ENCODE measurements at places on chromosomes 11 and 22.

DNA sequence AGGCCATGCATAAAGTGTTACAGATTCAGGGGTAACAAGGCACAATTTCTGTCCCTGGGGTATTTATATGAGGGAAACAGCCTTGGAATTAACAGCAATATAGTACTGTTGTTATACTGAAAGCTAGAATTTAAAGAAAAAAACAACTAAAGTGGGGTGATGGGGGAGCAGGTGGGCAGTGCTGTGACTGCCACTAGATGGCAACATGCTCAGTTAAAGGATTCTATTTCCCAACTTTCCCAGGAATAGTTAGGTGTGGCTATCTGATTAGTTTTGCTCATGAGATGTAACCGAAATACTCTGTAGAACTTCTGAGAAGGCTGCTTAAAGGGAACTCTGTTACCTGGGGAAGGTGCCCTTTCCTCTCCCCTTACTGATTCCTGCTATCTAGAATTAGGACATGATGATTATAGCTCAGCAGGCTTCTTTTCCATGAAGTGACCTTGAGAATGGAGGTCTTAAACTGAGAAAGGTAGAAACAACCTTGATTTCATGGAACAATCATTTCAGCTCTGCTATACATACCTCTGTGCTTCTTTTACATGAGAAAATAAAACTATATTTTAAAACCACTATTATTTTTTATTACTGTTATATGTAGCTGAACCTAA is 102.6 kb downstream of the RELT start:
- DNase-seq, result no peak

- no peak for DNase-seq
Observed at GRCh38 chr11:55838452-55838851, at the start of gene OR5D16. OR5D16 (plus strand) TSS chr11:55838752; CDS start chr11:55838752, 0 bp downstream.

DNA sequence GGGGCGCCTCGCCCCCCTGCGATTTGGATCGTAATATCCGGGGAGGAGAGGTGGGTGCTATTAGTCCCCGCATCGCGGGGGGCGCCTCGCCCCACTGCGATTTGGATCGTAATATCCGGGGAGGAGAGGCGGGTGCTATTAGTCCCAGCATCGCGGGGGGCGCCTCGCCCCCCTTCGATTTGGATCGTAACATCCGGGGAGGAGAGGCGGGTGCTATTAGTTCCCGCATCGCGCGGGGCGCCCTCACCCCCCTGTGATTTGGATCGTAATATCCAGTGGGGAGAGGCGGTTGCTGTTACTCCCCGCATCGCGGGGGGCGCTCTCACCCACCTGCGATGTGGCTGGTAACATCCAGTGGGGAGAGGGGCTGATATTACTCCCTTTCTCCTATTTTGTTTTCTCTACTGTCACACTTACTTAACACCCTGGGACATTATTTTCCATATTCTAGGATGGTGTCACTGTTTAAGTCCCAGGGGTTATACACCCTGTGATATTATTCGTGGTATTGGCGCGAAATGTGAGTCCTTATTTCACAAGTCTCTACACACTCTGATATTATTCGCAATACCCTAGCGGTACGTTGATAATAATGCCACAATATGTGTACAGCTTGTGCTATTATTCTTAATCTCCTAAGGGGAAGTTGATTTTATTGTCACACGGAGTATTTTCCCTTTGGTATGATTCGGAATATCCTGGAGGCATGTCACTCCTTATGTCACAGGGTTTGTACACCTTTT is 57.8 kb upstream of the ALDH3B2 start:
- no peak for DNase-seq

DNA sequence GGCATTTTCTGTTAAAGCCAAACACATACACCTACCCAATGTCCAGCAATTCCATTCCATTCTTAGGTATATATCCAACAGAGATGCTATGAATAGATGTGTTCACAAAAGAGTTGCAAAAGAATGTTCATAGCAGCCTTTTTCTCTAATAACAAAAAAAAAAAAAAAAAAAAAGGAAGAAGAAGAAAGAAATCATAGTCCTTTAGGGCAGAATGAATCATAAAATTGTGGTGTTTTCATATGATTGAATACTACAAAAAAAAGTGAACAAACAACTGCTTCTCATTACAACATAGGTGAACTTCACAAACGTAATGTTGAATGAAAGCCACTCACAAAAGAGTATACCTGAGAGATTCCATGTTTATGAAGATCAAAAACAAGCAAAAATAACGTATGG is 66.8 kb upstream of the GRK3 start:
- no peak for DNase-seq

DNA sequence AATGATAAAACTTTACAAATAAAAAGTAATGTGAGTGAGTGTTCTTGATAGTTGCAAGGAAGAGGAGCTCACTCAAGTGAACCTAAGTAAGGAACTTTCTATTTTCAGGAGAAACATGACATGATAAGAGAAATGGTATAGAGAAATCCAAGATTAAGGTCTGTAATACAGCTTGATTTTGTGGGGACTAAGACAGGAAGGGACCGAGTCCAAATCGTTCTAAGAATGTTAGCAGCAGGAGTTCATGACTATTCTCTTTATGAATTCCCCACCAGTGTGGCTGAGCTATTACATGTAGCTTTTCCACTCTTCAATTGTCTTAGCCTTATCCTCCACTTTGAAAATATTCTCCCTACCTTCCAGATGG is 698.6 kb upstream of the ARHGAP42 start:
- DNase-seq, result no peak

DNA sequence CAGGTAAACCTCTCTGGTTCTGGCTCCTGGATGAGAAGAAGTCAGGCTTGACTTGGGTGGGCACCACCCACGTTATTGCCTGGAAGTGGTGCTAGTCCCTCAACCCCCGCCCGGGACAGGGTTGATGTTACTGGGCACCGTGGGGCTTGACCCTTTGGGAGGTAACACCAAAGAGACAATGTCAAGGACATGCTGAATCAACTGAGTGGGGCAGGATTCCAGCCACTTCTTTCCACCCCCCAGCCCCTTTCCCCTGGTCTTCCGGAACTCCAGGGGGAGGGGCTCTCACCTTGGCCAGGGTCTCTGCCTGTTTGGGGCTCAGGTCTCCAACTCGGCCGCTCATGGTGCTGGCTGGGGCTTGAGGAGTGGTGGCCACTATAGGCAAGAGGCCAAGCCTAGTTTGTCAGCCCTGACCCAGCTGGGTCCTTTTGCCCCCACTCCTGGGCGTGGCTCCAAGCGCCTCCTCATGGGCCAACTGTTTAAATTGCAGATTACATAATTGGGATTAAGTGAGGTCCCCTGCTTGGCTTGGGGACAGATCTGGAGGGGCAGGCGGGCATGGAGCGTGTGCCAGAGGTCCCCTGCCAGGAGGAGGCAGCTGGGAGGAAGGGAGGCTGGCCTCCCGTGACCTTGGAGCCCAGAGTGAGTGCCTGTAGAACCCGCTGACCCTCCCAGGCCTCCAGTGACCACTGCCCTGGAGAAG is at the start of gene SEC14L3:
TSS of gene SEC14L3 (minus strand) at position 402 of the 703 bp plus-strand sequence. CDS start at position 343, 59 bp downstream.
- DNase-seq, result no peak

DNA sequence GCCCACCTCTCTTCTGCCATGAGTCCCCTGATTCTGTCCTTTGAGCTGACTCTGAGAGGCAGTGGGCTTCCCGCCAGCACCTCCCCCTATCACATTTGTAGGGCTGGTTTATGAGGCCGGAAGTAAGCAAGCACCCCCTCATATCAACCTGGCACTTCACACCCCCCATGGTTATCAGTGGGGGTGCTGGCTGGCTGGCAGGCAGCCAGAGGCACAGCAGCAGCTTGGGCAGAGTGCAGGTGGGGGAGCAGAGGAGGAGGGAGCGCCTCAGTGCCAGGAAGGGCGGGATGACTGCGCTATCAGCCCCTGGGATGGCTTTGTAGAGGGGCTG is 22.9 kb upstream of the CHRM4 start:
- no peak for DNase-seq

GRCh38 chr11:63897459-63898146 is 19.4 kb downstream of the RCOR2 start:
- DNase-seq, result no peak

DNA sequence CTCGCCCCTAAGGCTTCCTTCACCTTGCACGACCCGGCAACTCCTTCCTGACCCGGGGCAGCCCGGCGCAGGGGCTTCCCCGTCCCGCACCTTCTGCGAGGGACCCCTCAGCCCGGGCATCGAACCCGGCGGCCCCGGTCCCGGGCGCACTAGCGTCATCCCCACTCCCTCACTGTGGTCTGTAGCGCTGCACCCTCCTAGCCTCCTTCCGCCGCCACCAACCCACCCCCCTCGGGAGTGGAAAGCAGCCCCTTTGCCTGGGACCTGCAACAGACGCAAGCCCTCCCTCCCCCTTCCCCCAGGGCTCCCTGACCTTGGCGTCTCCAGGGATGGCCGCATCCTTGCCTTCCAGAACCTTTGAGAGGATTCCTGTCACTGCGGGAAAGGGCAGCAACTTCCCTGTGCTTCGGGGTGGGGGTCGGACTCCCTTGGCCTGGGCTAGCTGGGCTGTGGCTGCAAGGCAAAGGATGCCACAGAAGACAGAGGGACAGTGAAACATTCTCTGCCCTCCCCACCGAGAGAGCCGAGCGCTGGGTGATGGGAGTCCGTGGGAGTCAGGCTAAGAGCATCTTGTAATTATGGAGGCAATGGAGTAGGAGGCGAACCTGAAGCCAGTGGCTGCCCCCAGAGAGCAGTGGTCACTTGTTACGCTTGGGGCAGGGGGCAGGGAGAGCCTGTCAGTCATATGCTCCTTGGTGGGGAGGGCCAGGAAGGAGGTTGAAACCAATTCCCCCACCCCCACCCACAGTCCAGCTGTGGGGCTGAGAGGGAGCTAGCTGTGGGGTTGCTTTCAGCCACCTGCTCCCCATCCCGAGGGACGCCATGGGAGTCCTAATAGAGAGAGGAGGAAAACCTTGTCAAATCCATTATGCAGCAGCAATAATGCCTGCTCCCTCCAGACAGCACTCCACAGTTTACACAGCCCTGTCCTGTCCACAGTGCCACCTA is 920 bp downstream of the TMEM132A start:
- no peak for DNase-seq

GRCh38 chr22:42768385-42769035 is 47.8 kb upstream of the A4GALT start:
- DNase-seq, result no peak

DNA sequence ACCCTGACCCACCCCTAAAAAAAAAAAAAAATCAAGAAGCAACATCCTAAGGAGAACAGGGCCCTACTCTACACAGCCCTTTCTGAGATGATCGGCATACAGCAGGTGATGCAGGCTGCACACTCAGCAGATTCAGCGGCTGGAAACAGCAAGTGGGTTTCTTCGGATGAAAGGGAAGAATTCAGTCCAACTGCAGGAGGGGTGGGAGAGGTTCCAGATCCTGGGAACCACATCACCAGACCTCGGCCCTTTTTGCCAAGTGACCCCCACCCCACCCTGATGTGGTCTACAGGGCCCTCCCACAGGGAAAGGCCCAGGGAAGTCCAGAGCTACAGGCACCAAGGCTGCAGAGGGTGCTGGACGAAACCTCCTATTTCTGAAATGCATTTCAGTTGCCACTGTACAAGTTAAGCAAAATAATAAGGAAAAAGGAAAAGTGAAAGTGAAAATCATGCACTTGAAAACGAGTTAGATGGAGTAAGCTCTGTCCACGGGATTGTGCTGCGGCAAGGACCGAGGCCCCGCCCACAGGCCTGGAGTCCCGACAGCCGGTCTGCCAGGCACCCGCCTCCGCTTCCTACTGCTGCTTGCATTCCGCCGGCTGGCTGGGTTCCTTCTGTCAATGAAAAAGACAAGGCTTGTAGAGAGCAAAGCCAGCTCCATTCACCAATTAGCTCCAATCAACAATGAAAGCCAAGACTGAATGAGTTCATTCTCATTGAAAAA is 16.0 kb upstream of the PHLDA2 start:
- DNase-seq, result peak; percentile 26

DNA sequence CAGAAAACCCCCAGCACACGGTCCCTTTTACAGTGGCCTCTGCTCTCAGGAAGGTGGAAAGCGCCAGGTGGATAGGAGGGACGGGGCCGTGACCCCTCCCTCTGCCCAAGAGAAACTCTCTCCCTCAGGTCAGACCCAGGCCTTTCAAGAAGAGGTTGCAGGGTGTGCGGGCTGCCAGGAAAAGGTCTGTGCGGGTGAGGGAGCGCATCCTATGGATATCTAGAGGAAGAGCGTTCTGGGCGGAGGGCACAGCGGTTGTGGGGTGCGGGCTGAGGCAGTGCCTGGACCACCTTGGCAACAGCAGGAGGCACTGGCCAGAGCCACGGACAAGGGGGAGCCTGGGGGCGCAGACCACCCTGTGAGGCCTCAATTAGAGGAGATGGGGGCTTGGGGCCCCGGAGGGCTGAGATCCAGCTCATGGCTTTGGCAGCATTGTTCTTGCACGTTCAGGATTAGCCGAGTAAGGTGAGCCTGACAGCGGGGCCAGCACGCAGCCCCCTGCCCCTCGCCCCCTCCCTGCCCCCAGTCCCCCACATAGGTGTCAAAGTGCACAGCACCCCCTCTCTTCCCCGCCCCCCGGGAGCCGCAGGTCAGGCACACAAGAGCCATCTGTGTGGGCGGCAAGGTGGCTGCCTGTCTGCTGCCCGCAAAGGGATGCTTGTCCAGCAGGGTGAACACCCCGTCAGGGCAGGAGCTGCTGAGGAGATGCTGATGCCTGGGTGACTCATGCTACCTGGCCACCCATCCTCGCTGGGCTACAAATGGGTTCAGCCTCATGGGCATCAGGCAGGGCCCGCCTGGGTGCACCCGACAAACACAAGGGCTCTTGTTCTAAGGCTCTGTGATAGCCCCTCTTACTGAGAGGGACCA is 92.8 kb upstream of the KCNQ1OT1 start:
- DNase-seq, result no peak

- DNase-seq, result no peak
Observed at GRCh38 chr22:46415776-46416519, 80.4 kb downstream of the TRMU start.

DNA sequence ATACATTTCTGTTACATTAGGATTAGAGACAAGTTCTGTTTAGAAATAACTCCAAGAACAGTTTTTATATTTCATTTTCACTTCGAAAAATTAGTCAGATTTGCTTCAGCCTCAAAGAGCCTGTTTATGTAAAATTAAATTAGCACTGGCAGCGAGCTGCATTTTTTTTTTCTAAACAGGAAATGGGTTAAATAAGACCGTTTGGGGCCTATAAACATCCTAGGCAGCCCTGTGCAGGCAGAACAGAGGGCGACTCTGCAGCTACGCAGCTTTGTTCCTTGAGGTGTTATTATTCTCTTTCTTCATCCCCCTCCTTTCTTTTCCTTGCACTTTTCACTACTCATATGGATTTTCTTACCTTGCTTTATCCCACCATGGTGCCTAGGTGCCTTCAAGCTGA is 48.7 kb downstream of the CWC15 start:
- no peak for DNase-seq

DNA sequence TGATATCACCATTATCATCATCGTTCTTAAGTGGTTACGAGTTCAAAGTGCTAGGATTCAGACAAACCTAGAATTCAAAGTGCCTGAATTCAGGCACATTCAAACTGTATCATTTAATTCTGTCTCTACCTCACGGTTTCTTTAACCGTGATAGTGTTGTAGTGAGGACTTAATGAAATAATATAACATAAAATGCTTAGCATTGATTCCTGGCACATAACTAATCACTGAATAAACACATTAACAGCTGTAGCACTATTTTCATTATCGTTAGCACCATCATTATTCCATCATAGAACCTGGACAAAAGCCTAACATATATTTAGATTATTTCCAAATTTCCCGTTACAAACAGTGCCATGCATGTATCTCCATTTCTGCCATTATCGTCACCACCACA is 102.0 kb downstream of the WNT11 start:
- no peak for DNase-seq
